NCI-H510A treated with DMSO at 0.1 percent for 48 hours (cell line): ENCODE measurements at places on chromosomes 5 and 9.
A peak's percentile ranks its signal among the peaks of the same experiment; 100 is the strongest.

- peak; percentile 55 for DNase-seq
Observed at GRCh38 chr5:21810737-21811316, 1042.3 kb downstream of the CDH12 start.

GRCh38 chr5:169106911-169107706, 193.8 kb downstream of the SLIT3 start:
- peak; percentile 1 for DNase-seq

DNA sequence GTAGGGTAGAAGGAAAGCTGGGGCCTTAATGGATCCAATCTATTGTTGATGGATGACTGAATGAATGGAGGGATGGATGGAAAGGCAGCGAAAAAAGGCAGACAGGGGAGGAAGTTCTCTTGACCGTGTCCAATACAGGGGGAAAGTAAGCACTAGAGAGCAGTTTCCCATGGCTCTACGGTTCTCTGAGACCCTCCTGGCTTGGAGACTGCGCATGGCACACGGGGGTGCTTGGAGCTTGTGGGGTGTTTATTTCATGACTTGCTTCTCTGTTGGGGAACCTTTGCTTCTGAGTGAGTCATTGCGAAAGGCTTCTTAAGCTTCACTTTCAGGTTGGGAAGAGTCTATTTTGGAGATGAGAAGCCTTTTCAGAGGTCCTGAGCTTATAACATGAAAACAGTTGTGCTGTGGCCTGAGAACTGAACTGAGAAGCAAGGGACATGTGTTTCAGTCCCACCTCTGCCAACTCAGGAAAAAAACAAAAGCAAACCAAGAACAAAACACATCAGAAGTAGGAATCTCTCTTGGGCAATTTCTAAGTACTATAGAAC, 12.8 kb upstream of the TEX48 start:
- no peak for DNase-seq

DNA sequence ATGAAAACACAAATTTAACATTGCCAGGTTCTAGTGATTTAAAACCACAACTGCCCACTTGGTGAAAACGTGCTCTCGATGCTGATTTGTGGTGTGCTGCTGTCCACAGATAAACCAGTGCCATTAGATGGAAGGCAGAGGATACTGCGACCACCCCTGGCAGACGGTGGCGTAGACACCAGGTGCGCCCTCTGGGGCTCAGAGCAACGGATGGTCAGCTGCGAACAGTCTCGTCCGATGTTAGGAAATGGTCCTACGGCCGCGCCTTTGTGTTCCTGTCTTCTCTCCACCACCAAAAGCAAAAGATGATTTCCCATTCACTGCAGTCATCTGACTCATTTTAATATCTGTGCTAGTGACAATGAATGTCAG, 43.2 kb downstream of the UBE2QL1 start:
- no peak for DNase-seq

- DNase-seq: no peak
Observed at GRCh38 chr5:59666440-59667068, 227.0 kb downstream of the PDE4D start.

DNA sequence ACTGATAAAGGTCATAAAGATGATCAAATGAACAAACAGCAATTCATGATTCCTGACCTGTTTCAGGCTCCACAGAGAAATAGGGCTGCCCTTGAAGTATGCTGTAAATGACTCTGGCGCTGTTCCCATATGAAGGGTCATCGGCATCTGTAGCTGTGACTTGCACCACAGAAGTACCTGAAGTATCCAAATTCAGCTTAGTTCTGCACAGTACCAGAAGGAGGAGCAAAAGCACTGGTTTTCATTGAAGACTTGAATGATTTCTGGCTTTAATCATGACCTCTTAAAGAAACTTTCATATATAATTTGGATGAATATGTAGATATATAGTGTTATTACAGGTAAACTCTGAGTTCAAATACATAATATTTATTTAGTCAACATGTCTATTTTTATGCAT, 109.1 kb downstream of the CDH10 start:
- no peak for DNase-seq

GRCh38 chr5:179516221-179516620, 34.1 kb upstream of the RUFY1 start:
- DNase-seq: no peak

DNA sequence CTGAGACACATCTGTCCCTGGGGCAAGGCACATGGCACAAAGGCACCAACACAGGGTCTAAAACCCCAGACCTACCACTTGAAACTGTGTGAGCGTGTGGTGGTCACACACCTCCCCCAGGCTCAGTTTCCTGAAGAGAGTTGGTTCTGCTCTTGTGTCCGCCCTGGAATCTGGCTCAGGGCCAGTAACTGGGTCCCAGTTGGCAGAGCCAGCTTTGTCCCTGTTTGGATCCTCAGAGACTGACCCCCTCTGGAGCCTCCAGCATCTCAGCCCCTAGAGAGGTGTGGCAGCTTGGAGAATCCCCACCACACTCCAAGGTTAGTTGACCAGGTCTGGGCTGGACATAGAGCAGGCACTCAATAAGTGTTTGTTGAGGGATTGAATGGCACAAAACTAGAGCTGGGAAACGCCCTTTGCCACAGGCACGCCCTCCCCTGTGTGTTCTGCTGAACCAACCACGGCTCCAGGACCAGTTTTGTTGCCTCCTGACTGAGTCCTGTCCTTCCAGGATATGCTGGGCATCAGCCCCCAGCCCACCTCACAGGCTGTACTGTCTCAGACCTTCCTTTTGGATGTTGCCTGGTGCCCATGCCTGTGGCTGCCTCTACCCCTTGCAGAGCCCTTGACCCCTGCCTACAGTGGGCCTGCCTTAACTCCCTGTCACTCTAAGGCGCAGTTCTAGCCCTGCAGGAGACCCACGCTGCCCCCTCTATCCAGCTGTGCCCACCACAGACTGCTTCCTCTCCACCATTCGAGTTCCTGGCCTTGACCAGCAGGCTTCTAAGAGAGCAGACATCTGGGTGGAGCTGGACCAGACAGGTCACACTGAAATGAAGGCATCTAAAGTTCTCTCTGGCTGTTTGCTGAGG, 3.8 kb upstream of the PDLIM4 start:
- peak; percentile 12 for DNase-seq

GRCh38 chr5:153099328-153099727, 391.1 kb upstream of the GRIA1 start:
- peak; percentile 18 for DNase-seq

GRCh38 chr5:172692981-172693380, 51.9 kb downstream of the NEURL1B start:
- DNase-seq: no peak

DNA sequence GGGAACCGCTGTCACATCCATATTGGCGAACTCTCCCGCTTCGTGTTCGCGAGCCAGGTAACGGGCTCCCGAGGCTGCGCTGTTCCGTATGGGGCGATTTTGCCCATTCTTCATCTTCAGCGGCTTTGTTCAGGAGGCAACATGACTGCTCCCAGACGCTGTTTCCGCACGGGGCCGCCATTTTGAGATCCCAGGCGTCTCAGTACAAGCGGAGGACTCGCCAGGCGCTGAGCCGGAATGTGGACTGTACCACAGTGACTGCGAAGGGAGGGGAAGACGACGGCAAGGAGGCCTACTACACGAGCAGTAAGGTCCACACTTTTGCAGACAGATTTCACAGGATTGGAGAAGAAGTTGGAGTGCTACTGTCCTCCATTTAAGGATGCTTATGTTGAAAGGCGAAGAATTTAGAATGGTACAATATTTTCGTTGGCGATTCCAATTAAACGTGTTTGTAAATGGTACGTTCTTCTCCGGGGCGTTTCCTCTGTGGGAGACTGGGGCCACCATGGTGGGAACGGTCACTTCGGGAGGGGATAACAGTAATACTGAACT, 41.6 kb upstream of the ZNF300 start:
- no peak for DNase-seq

DNA sequence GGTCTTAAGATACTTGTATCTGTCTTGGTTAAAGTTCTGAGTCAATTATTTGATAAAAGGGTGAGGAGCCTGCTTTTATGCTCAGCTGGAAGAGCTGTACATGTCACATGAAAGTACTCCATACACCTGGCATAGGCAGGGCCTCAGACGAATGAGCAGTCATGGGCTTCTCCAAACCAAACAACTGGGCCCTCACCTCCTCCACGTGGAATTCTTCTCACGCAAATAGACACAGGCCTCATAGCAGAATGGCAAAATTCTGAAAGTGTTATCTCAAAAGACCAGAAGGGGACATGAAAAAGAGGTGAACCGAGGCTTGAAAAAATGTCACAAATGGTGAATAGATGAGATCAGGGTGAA, 48.6 kb downstream of the FAM240B start:
- DNase-seq: no peak

- no peak for DNase-seq
Observed at GRCh38 chr5:112183103-112183711, 235.9 kb downstream of the EPB41L4A start.

DNA sequence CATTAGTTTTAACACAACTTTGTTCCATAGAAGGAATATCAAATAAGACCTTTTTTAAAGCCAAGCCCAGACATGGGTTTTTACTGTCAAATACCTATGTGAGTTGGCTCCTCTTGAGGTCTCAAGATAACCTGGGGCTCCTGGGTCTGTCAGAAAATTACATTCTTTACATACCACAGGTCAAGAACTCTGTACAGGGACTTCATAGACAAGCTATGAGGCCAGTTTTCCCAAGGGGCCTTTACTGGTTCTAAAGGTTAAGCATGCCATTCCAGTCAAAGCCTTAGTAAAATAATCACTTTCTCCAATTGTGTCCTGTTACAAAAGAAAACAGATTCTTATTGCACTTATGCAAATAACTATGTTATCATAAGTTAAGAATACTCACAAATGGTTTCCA, 15.5 kb upstream of the SMC2 start:
- DNase-seq: no peak

DNA sequence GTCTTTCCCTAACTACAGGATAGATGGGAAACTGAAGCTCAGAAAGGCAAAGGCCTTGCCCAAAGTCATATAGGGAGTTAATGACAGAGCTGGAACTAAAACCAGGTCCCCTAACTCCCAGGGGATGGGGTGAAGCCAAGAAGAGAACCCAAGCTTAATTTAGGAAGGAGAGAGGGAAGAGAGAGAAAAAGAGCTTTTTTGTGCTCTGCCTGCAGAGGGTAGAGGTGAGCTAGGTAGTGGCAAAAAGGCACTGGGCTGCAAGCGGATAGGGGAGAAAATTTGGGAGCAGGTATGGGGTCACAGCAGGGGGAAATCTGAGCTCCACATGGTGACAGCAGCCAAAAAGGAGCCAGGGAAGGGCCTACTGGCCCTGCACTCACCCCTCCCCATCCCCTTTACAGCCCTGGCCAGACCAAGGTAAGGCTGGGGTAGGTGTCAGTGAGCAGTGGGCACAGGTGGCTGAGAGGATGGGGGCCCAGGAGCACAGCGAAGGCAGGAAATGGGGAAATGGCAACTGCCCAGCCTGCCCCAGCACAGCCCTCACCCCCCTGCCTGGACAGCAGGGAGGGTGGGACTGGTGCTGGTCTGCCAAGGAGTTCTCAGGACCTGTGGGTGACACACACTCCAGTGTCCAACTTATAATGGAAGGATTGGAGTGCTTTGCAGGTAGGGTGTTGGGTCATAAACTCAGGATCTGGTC, 3.3 kb downstream of the ENHO start:
- no peak for DNase-seq

DNA sequence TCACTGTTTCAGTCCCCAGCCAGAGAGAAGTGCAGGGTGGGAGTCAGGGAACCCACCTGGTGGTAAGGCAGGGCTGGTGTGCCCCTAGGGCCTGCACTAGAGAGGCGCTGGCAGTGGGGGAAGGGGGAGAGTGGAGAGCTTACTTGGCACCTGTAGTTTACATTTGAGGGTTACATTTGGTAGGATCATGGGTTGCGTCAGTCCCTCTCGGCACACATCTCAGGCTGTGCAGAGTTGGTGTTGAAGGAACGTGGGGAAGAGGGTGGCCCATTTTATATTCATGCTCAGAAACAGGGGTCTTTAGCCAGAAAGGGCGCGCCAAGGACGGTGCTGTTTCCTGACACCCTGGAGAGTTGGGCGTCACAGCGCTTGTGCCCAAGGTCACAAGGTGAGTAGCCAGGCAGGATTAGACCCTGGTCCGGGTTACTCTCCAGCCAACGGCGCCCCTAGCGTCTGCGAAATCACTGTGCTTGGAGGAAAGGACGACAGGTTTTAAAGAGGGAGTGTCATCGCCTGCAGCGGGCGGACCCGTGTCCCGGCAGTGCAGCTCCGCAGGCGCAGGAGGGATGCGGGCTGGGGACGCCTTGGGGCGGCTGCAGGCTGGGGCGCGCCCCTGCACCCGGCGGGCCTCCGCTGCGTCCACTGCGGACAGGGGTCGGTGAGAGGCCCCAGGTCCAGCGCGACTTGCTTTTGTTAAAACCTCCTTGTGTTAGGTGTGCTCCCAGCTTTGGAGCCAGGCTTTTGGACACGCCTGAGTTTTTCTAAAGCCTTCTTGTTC, 272.6 kb downstream of the FANCC start:
- no peak for DNase-seq

- DNase-seq: no peak
Observed at GRCh38 chr9:106981396-106982287, 118.7 kb downstream of the ZNF462 start.

DNA sequence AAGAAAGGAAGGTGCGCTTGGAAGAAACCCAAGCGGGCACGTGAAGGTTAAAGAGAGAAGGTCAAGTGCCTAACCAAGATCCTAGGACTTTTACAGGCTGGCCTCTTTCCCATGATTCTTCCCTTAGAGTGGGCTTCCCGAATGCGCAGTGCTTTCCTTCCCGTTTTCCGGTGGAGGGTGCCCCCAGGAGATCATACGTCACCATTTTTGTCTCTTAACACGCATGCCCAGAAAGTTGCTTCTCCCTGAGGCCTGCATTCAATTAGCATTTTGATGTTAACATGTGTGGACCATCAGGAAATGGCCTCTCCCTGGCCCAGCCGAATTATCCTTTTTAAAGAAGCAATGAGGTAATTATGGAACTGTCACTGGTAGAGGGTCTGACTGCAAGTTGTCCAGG, 1.9 kb upstream of the RUSC2 start:
- DNase-seq: no peak

GRCh38 chr5:168659286-168659847, 80.2 kb upstream of the PANK3 start:
- DNase-seq: no peak

- no peak for DNase-seq
Observed at GRCh38 chr9:136971746-136972145, 5.6 kb upstream of the PTGDS start.

GRCh38 chr5:131430794-131431193, 166.9 kb downstream of the CDC42SE2 start:
- no peak for DNase-seq

DNA sequence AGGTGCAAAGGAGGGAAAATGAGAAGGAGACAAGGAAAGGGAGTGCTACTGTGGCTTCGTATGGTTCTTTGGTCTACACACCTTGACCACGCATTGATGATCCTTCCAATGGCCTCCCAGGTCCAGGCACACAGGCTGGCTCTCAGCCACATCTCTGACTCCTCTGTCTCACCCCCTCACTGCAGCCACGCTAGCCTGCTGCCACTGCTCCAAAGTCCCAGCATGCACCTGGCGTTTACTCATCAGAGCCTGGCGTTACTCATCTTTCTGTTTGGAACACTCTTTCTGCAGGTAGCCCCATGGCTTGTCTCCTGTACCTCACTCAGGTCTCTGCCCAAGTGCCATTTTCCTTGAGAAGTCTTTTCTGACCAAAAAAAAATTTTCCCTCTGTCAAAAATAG, 195.5 kb downstream of the SNCAIP start:
- DNase-seq: no peak
